Heart left ventricle (tissue), 16 donors: ENCODE measurements at places on chromosomes 7 and 10. TPM values are rescaled to one million over a fixed set of nuclear protein-coding genes. Genes with fewer than 3 reads are reported as not detected.
A peak's percentile ranks its signal among the peaks of the same experiment; 100 is the strongest.

DNA sequence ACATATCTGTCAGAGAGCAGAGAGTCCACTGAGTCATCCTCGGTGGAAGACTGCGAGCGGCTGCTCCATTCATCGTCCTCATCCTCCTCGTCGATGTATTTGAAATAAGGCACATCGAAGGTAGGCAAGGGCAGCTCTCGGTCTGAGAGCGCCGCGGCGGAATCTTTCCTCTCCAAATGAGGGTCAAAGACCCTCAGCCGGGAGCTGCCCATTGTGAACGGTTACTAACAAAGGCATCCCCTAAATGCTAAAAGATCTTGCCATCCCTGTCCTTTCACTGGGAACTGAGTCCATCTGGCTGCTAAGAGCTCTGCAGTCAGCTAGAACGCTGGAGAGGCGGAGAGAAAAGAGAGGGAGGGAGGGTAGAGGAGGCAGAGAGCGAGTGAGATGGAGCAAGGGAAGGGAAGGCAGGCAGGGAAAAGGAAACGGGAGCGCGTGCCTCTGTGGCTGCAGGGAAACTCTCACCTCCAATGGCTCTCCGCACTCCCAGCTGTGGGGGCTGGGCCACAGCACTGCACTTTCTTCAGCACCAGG is 163.4 kb downstream of the RAPGEF5 start:
- no peak overlapping the region for H3K27ac ChIP-seq
- no peak overlapping the region for H3K4me3 ChIP-seq
- H3K36me3 ChIP-seq, result no peaks in the 10 kb centered on the region
- peak; percentile 20 for DNase-seq

GRCh38 chr10:72123616-72124015 is 35.3 kb upstream of the SPOCK2 start:
- no peaks in the 10 kb centered on the region for H3K27me3 ChIP-seq
- H3K4me3 ChIP-seq, result no peak overlapping the region
- H3K4me1 ChIP-seq, result peaks cover 15% of the 10 kb centered on the region
- H3K27ac ChIP-seq, result no peak overlapping the region

DNA sequence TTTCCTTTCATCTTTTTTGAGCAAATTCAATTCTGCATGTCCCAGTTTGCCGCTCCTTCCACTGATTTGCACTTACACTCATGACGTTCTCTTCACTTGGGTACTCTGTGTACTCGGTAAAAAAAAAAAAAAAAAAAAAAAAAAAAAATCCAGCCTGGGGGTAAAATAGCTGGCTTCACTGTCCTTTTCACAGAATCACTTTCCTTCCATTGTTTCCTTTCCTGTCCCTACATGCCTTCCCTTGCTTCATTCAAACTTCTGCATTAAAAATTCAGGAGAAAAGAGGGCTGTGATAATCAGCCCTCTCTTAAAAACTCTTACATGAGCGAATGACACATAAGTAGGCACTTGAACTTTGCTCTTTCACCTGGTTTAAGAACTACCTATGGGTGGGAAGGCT is 8.7 kb downstream of the ANKRD1 start:
- H3K4me1 ChIP-seq, result no peaks in the 10 kb centered on the region
- no peak overlapping the region for H3K27ac ChIP-seq
- H3K27me3 ChIP-seq, result no peaks in the 10 kb centered on the region
- no peak for DNase-seq

GRCh38 chr10:86155054-86155921 is 211.3 kb downstream of the GRID1 start:
- no peak overlapping the region for H3K4me3 ChIP-seq
- no peaks in the 10 kb centered on the region for H3K27me3 ChIP-seq
- H3K36me3 ChIP-seq, result no peaks in the 10 kb centered on the region
- no peak for DNase-seq
- no peak overlapping the region for H3K27ac ChIP-seq

DNA sequence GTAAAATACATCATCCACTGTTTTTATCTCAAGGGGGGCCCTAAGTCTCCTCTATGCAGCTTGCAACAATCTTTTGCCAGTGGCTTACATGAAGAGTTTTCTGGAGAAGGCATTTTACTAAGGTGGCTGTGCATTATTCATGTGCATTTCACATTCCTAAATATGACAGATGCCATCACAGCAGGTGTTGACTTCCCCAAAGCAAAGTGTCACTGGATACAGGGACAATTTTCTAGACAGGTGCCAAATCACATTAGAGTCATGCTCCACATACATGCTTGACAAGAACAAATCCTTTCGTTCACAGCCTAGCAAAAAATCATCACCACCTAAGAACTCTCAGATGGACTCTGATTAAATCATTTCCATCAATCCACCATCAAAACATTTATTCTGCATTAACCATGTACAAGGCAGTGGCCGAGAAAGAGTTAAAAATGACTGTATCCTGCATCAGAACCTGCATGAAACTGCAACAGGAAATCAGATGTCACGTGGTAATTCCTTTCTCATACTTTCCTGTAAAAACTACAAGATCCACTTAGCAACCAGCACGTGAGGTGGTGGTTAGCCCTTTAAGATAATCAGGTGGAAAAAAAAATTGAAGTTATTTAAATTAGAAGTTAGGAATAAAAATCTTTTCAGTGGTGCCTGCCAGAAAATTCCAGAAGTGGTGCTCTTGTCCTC is 88.2 kb upstream of the AFAP1L2 start:
- H3K27ac ChIP-seq, result peak overlapping the region; percentile 64
- no peak overlapping the region for H3K4me3 ChIP-seq
- DNase-seq, result no peak
- no peaks in the 10 kb centered on the region for H3K27me3 ChIP-seq

GRCh38 chr7:66556549-66557213 is 72.0 kb upstream of the KCTD7 start:
- no peak overlapping the region for H3K4me3 ChIP-seq
- H3K27me3 ChIP-seq, result no peaks in the 10 kb centered on the region
- H3K4me1 ChIP-seq, result no peaks in the 10 kb centered on the region

DNA sequence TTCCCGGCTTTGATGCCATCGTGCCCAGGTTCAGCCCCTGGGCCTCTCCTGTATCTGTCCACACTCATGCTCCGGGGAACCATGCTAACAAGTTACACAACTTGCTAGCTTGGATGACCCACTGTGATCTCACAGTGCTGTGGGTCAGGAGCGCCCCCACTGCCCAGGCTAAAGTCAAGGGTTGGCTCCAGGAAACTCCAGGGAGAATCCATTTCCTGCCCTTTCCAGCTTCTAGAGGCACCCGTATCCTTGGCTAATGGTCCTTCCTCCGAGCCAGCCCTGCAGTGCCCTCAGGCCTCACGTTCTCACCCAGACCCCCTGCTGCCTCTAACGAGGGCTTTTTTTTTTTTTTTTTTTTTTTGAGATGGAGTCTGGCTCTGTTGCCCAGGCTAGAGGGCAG is 19.5 kb downstream of the AMZ1 start:
- no peaks in the 10 kb centered on the region for H3K27me3 ChIP-seq
- H3K36me3 ChIP-seq, result peaks cover 6% of the 10 kb centered on the region
- H3K27ac ChIP-seq, result no peak overlapping the region
- H3K4me1 ChIP-seq, result peaks cover 7% of the 10 kb centered on the region
- no peak overlapping the region for H3K4me3 ChIP-seq

DNA sequence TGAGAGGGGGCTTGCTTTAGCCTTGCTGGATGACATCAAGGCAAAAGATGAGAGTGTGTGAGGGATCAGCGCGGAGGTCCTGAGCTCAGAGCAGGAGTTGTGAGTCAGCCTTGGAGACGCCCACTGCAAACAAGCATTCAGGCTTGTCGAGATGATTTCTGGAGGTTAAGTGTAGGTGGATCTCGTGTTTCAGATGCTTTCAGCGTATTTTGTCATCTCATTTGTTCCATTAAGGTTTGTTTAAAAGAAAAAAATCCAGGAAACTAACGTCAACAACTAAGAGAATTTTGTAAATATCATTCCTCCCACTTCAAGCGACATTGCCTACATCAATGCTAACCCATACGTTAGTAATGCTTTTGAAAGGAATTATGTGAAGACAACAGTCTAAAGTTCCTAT is 715.4 kb upstream of the NRP1 start:
- H3K27ac ChIP-seq, result no peak overlapping the region
- no peak overlapping the region for H3K4me3 ChIP-seq
- no peak for DNase-seq
- H3K27me3 ChIP-seq, result no peaks in the 10 kb centered on the region
- H3K36me3 ChIP-seq, result no peaks in the 10 kb centered on the region

DNA sequence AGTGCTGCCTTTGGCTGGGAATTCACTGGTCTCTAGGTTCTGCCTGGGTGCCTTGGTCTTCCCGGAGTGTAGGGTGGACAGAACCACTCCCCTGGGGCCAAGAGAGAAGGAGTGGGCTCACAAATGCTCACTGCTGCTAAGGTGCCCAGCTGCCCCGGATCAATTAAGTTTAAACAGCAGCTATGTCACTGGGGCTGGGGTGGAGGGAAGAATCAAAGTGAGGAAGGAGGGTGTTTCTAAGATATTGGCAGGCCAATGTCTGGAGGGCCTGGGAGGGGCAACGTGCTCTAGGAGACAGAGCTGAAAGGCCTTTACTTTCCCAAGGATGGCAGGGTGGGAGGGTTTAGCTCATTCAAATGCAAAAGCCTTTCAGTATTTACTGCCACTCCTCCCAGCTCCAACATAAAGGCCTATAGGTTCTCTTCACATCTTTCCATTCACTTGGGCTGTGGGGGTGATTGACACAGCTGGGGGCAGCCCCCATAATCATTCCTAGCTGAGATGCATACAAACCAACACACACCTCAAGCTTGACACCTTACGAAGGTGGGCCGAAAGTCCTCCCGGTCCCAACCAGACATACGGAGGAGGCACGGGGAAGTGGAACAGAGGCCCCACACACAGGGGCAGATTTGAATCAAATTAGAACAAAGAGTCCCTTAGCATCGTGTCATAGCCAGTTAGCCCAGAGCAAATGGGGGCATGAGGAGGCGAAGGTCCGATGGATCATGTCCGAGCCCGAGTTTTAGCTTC is 108.0 kb upstream of the EFCAB10 start:
- H3K36me3 ChIP-seq, result no peaks in the 10 kb centered on the region
- no peak overlapping the region for H3K4me3 ChIP-seq
- no peak for DNase-seq
- peaks cover 24% of the 10 kb centered on the region for H3K4me1 ChIP-seq

GRCh38 chr7:44265728-44266127 is 59.7 kb downstream of the CAMK2B start:
- H3K4me1 ChIP-seq, result peaks cover 43% of the 10 kb centered on the region
- no peak overlapping the region for H3K4me3 ChIP-seq

GRCh38 chr7:131506597-131506996 is 49.8 kb downstream of the PODXL start:
- no peak for DNase-seq
- H3K4me1 ChIP-seq, result peaks cover 54% of the 10 kb centered on the region
- no peak overlapping the region for H3K4me3 ChIP-seq
- no peak overlapping the region for H3K27ac ChIP-seq

LEP gene
- not detected for total RNA-seq

TAS2R5 gene
- total RNA-seq, result 0.60 TPM

ATOH7 gene
- not detected for total RNA-seq

HABP2 gene
- total RNA-seq, result not detected

DEPP1 gene
- 37.1 TPM for total RNA-seq
